ENCODE measurements at places on chromosomes 6 and 20.

- no peak for DNase-seq
These were observed 209.8 kb downstream of the BMP7 start for GRCh38 chr20:57056651-57057050.

DNA sequence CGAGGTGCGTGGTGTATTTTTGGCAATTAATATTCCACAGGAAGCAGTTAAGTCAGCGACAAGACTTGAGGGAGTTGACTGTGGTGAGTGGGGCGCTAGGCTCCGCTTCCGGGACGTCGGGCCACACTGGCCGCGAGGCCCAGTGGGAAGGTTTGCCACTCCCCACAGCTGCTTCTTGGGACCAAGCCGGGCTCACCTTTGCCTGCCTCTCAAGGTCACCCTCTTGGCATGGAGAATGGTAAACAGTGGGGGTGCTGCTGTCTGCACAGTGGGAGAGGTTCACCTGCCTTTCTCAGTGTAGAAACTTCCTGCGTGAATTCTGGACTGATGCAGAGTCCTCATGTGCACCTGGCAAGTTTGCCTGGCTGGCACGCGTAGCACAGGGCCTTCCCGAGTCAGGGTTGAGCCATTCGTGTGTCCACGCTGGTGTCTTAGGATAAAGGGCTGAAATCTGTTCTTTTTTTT is 6.4 kb downstream of the OSBPL2 start:
- no peak for DNase-seq

GRCh38 chr6:106149472-106150069 is 63.4 kb downstream of the PRDM1 start:
- DNase-seq = no peak

GRCh38 chr6:72182337-72183246 is 296.2 kb downstream of the RIMS1 start:
- no peak for DNase-seq

GRCh38 chr20:25103526-25103925 is 21.6 kb upstream of the VSX1 start:
- no peak for DNase-seq

DNA sequence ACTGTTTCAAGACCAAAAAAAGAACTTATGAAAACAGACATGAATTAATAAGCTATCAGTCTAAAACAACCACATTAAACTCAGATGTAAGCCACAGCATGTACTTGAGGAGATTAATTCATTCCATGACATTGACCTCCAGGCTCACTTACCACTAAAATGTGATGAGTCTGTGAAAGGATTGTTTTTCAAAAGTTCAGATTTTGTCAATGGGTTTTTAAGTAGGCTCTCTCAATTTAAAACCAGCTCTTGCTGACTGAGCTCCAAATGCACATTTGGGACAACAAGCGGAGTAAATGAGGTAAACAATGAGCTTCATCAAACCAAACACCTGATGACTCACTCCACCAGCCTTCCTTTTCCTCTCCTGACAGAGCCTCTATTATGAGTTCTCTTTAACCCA is 197.0 kb downstream of the SIM1 start:
- no peak for DNase-seq

DNA sequence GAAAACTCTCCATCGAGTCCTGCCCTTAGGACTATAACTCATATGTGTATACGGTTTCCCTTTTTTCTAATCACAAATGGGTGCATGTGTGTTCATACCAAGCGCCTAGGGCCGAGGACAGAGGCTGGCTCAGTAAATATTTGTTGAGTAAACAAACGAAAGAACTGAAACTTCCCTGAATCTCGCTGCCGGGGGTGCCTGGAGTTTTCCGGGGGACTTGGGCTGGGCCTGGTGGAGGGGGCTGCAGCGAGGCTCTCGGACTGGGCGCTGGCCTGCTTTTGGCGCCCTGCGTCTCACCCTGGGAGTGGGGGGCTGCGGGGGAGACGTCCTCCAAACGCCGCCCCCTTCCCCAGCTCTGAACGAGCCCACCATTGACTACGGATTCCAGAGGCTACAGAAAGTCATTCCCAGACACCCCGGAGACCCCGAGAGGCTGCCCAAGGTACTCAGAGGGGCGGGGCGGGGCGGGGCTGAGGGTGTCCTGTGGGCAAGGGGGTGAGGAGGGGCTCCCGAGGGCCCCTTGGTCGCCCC is 49.0 kb downstream of the CPXM1 start:
- DNase-seq = no peak

GRCh38 chr6:111870051-111870741 is 3.1 kb downstream of the FYN start:
- DNase-seq = no peak

GRCh38 chr6:170007468-170008293 is 256.3 kb downstream of the ERMARD start:
- no peak for DNase-seq

DNA sequence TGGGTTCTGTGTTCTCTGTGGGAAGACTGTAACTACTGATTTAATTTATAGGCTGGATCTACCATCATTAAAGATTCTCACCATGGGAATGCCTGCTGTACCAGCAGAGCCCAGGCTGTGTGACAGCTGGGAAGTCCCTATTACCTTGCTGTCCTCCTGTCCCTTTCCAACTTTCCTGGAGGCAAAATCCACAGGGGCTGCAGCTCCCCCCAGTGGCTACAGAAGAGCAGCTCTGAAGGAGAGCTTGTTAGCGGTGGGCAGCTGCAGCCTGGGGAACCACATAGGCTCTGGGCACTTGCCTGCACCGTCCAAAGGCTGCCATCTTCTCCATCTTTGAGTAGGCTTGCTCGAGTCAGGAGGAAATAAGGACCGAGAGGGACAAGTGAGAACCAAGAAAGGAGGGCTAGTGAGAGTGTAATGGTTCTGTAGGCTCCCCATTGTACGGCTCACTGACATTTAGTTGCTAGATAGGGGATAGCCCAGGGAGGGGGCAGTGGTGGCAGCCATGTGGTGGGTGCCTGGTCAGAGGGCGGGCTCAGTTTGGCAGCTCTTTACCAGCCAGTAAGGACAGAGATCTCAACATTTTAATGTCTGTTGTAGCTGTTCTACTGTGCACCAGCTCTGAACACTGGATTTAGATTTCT is 155.1 kb upstream of the MLIP start:
- no peak for DNase-seq

DNA sequence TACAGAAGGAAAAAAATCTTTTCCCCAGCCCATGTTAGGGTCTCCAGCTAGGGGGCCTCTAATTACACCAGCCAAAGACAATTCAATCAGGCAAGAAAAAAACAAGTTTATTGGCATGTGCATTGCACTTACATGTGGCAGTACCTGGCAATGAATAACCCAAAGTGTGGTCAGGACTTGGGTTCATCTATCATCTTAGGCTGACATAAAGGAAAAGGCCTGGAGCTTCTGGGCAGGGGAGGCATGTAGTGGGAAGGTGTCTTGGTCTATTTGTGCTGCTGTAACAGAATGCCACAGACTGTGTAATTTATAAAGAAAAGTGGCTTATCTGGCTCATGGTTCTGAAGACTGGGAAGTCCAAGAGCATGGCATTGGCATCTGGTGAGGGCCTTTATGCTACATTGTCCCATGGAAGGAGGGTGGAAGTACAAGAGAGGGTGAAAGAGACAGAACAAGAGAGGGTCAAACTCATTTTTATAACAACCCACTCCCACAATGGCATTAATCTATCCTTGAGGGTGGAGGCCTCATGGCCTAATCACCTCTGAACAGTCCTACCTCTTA is 4.4 kb upstream of the PYGB start:
- DNase-seq = no peak

- no peak for DNase-seq
These were observed 32.5 kb upstream of the TMEM244 start for GRCh38 chr6:129893640-129894039.

GRCh38 chr6:142885182-142885867 is 59.7 kb downstream of the HIVEP2 start:
- DNase-seq = no peak

DNA sequence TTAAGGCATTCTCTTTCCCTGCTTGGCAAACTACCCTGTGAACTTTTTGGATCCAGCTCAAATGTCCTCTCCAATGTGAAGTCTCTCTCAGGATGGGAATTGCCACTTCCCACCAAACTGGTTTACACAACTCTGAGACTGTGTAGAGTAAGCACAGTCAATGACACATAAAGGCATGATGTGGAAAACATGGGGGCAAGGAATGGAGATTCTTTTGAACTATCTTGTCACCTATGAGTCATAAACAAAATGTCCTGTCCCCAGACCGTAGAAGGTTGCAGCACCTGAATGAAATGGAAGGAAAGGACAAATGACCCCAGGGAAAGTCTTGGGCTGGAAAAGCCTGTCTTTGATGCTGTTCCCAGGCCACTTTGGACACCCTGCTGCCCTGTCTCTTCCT is 11.0 kb upstream of the KIF13A start:
- no peak for DNase-seq

GRCh38 chr6:154749341-154749740 is 16.1 kb downstream of the SCAF8 start:
- no peak for DNase-seq

- no peak for DNase-seq
These were observed 18.2 kb upstream of the OCSTAMP start for GRCh38 chr20:46568570-46569129.

DNA sequence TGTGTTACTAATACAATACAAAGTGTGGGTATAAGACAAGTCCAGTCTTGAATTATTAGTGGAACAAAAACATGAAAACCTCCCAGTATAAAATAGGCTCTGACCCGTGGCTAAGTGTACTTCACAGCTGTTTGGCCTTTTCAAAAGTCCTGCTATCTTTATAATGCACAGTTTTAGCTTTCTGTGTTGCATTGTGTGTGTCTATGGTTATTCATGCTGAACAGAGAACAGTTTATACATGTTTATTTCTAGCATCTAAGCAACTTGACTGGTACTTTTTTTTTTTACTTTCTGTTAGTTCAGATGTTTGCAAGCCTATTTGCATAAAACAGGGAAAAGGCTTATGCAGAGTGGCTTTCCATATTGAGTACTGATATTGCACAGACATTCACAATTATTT is 119.2 kb upstream of the CCN2 start:
- no peak for DNase-seq

DNA sequence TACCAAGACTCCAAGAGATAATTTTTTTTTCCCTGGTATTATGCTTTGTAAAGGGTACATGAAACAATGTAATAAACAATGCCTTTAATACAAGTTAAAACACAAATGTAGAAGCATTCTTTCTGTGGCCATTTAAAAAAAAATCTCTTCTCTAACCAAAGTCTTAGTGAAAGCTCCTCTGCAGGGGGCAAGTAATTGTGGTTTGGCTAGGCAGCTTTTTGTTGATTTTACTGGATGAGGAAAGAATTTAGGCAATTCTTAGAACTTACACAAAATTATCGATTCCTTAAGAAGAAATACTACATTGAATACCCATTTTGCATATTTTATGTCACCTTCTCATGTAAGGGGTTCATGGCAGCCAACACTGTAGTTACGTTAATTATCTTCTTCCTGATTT is 12.4 kb downstream of the TFB1M start:
- DNase-seq = no peak

DNA sequence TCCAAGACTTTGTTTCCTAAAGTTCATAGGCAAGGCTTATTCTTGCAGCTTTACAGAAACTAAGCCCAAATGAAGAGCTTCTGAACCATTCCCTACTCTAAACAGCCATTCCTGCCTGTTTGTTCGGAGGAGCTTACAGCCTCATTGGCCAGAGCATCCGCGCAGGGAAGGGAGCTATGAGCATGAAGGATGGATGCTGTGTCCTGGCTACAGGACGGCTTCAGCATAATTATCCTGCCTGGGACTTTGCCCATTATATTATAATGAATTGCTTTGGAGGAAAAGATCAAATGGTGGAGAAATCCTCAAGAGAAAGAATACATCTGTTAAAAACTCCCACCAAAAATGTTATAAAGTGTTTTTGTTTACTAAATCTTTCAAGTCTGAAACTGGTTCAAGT is 378.2 kb upstream of the BTBD3 start:
- no peak for DNase-seq

DNA sequence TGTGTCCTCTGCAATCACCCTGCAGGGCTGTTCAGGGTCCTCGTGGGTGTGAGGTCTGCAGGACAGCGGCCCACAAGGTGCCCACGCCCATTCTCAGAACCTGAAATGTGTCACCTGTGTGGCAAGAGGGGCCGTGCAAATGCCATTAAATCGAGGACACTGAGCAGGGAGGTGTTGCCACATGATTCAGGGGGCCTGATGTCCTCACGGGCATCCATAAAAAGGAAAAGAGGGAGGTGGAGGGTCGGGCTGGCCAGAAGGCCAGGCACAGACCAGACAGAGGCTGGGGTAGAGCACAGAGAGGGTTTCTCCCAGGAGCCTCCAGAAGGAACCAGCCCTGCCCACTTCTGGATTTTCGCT is 239.6 kb downstream of the ERMARD start:
- DNase-seq = no peak

- no peak for DNase-seq
These were observed 7.9 kb downstream of the ZNF76 start for GRCh38 chr6:35267446-35267845.

GRCh38 chr6:34466242-34467185 is 638 bp downstream of the PACSIN1 start:
- no peak for DNase-seq

DNA sequence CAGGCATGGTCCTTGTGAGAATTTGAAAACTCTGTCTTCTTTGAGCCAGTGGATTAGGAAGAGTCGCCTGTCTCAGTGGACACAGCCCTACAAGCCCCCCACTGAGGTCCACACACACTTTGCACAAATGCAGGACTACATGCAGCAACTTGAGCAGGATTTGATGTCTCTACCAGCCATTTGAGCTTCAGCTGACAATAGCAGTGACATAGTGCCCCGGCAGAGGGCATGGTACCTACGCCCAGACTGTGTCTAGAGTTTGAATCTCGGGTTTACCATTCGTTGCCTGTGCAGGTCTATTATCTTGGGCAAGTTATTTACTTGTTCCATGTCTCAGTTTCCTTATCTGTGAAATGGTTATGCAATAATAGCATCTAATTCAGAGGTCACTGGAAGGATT is 580.1 kb downstream of the TFAP2B start:
- DNase-seq = no peak

GRCh38 chr6:150036081-150036480 is 10.7 kb upstream of the RAET1L start:
- DNase-seq = no peak

- DNase-seq = no peak
These were observed 461.9 kb downstream of the UTRN start for GRCh38 chr6:144746902-144747469.

GRCh38 chr6:136677822-136678221 is 114.5 kb downstream of the MAP3K5 start:
- DNase-seq = no peak

- DNase-seq = no peak
These were observed 2.3 kb upstream of the TGM3 start for GRCh38 chr20:2293486-2293885.

DNA sequence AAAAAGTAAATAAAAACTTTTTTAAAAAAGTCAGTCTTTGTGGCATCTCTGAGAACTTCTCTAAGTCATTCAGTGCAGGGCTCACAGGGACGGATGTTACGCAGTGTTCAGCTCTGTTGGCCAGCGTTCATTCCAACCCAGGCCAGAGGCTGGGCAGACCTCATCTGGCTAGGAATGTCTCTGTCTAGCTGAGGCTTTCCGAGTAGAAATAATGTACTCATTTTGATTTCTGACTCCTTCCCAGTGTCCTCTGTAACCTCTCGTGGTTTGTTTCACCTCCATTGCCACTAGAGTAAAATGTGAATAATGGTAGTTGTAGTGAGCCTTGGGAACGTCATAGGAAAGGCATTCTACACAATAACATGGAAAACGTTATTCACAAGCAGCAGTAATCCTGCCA is 135.1 kb downstream of the TMEM242 start:
- DNase-seq = no peak

All from cortex of kidney (tissue), 1 donor.